ENCODE measurements at places on chromosomes 4 and X.

DNA sequence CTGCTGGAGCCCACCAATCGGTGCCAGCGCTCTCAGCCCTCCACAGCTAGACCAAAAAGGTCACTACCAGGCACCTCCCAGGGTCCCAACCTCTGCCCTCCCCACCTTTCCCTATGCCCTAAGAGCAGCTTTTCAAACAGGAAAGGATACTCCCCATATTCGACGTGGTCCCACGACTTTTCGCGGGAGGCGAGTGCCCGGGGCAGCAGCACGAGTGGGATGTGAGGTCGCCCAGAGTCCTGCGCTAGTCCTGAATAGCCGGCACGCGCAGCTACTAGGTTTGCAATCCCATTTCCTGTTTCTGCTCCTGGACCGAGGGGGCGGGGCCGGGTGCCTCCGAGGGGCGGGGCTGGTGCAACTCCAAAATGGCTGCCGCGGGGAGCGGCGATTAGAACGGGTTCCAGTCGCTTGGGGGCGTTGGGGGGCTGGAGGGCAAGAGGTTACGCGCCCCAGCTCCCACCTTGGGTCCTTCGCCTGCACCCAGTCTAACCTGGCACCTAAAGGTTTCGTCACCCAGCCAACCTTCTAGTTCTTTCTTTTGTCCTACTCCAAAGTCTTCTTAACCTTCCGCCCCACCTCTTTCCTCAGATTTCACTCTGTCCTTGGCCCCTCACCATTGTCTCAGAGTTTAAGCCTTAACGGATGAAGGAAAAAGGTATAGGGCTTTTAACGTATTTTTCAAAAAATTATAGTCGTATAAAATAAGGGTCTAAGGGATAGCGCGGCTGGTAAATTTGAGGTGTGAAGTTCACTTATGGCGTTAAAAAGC, 85.0 kb upstream of the TENT5D start:
- no peak for DNase-seq

DNA sequence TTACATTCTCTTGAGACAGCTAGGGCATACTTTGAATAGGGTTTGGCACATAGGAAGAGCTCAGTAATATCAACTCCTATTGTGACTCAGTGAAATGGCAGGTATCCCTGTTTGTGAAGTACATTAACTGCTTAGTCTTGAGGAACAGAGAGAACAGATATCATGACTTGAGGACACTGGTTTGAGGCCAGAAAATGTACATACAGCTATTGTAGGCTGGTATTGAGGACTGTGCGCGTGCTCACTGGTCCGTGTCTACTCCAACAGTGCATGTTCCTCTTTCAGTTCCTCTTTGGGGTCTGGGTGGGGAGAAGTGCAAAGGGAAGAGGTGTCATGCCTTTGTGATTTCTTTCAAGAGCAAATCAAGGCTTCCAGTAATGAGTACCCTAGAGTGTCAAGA, 34.6 kb upstream of the TBC1D9 start:
- no peak for DNase-seq

DNA sequence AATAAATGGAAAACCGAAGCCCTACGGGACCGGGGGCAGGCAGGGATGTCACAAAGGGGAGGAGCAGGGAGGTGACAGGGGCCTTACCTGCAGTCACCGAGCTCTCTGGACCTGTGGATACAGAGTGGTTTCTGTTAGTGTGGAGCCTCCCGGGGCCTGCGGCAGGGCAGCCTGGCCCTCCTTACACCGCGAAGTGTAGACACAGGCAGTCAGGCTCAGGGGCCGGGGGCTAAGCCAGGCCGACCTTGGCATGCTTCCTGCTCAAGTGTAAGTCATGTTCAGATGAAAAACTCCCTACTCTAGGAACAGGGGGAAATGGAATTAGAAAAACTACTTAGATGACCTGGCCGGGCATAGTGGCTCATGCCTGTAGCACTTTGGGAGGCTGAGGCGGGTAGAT, 4.3 kb downstream of the FAM3A start:
- no peak for DNase-seq

- no peak for DNase-seq
These were observed 21.4 kb downstream of the GRSF1 start for GRCh38 chr4:70818173-70818855.

DNA sequence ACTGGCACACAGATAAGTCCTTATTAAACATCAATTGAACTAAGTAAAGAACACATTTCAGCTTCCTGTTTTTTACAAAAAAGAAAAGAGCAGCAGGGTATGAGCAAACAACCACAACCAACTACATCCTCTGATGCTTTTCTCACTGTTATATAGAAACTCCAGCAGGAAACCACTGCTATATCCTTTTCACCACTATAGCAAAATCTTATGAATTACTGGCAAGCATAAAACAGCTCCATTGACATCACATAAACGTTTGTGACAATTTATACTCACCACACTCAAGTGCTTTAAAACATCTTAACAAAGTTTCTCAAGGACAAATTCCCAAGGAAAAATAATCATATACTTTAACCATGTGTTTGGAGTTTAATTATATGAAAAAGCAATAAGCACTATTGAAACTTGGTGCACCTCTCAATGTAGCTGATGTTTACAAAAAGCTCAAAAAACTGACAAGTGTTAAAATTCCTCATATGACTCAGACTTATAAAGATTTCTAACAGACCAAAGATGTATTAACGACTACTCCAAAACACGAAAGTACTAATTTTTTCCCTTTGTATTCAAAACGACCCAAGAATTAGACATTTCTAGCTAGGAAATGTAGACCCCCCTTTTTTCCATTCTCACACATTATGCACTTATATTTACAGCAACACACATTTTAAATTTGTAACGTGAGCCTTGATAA, 12.9 kb downstream of the GPRIN3 start:
- DNase-seq, result no peak

- no peak for DNase-seq
These were observed 41.0 kb downstream of the RAI2 start for GRCh38 chrX:17820100-17820499.

- DNase-seq, result no peak
These were observed 241.4 kb upstream of the EPHA5 start for GRCh38 chr4:65911720-65912119.

GRCh38 chr4:74033739-74034138, 4.8 kb downstream of the CXCL3 start:
- DNase-seq, result no peak

- DNase-seq, result no peak
These were observed 422.3 kb downstream of the MAPK10 start for GRCh38 chr4:85937507-85937906.

DNA sequence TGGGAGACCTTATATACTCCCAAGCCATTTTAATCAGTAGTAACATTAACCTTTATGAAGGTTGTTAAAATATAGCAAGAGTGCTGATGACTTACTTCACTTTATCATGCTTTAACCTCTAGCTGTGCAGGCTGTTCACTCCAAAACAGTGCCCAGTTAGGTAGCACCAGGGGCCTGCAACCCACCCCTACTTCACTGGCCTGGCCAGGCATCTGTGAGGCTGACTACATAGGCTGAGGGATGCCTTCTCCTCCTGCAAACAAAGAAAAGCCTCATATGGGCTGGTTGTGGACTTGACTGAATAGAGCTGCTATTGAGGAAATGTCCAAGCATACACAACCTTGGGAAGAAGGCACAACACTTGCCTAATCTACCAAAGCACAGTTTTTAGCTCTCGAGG, 172.8 kb downstream of the SHROOM3 start:
- DNase-seq, result no peak

GRCh38 chr4:143411527-143412419, 75.1 kb downstream of the GAB1 start:
- no peak for DNase-seq

- DNase-seq, result no peak
These were observed 47.7 kb upstream of the SYTL5 start for GRCh38 chrX:37958525-37959211.

GRCh38 chr4:1099684-1100335, 13.6 kb downstream of the RNF212 start:
- DNase-seq, result no peak

DNA sequence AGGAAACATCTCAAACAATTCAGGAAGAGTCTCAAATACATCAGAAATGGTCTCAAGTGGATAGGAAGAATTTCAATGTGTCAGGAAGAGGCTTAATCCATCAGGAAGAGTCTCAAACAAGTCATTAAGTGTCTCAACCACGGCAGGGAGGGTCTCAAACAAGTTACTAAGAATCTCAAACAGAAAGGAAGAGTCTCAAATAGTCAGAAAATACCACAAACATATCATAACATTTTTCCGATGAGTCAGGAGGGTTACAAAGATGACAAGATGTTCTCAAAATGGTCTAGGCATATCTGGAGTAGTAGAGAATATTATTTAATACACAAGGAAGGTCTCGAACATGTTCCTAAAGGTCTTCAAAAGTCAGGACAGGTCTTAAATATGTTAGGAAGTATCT, 109.3 kb upstream of the USP9X start:
- DNase-seq, result no peak

DNA sequence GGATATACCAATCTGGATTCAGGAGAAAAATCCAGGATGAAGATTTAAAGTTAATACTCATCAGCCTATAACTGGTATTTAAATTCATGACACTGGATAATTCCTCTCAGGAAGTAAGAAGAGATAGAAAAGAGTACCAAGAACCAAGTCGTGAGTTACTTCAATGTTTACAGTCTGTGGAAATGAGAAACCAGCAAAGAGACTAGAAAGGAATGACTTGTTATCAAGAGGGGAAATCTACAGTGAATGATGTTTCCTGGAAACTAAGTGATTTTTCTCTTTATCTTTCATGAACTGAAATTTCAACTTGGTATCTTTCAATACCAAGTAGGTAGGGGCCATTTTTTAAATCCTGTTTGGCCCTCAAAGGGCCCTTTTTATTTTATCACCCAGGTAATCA, 217.9 kb upstream of the AFF2 start:
- no peak for DNase-seq

DNA sequence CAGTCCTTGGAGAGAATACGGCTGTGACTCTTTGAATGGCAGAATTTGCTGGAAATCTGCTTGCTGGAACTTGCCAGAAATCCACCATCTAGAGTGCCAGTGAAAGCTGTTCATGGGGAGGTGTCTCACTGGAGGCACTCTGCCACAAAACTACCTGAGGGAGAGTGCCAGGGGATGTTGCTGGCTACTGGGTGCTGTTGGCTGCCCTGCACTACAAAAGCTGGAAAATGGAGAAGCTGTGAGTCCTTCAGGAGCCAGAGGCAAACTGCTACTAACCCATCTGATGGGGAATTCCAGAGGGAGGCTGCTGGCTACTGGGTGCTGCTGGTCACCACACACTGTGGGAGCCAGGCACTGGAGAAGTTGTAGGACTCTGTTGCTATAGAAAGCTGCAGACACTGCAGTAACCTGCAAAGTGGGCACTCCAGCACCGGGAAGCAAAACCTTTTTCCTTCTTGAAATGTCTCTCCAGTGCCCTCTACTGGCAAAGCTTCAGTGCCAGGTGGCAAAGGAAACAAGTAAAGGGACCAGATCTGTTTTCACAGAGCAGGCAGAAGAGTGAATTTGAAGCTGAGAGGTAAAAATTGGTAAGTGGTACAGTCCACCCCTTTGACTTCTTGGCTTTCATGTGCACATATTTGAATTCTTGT, 47.8 kb upstream of the HSD17B10 start:
- DNase-seq, result peak; percentile 25

GRCh38 chr4:73224886-73225285, 33.7 kb downstream of the ANKRD17 start:
- DNase-seq, result no peak

- no peak for DNase-seq
These were observed 121.5 kb downstream of the RAPGEF2 start for GRCh38 chr4:159224408-159224807.

DNA sequence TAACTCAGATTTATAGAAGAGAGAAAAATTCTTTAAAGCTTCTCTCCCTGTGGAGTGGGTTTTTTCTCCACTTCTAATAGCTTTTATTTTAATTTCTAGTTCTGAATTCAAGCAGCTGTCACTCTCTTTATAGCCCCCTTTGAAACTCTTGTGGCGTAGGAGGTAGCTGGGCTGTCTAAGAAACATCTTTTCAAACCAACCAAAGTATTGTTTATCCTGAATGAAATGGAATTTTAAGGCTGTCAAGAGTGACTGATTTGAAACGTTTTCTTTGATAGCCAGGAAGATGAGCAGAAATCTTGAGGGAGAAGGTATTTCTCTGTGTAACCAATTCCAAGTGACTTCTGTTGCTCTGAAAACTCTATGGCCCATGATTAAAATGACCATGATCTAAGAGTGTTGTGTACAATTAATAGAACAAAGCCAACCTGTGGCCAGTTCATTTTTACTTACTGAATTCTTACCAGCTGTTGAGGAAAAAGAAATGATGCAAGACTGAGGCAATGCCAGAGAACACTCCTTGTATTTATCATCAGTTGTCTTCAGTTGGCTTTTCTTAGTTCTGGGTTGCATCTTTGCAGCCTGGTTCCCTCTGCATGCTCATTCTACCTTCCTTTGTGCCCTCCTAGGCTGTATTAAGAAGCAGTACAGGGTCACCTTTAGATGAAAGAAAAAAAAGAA, 298.4 kb downstream of the ARHGAP10 start:
- DNase-seq, result peak; percentile 65

GRCh38 chrX:118337687-118338086, 8.2 kb upstream of the WDR44 start:
- DNase-seq, result no peak

- no peak for DNase-seq
These were observed 380.2 kb upstream of the NDST3 start for GRCh38 chr4:117654079-117654478.

DNA sequence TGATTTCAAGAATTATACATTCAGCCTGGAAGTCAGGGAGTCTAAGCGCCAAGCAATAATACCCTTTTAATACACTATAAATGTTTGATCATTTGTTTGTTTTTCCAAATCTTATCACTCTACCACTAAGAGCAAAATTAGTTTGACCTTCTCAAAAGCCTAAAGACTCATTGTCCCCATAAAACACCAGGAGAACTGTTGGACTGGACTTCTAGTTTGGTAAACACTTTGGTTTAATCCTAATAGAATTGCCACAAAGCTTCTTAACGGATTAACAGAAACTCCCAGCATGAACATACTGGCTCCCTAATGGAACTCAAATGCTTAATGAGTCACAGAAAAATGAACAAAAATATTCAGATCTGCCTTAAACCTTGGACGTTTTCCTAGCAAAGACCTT, 34.9 kb downstream of the SYTL5 start:
- DNase-seq, result no peak

- DNase-seq, result no peak
These were observed 12.8 kb downstream of the FRYL start for GRCh38 chr4:48767055-48767929.

GRCh38 chr4:74402692-74403456, 37.9 kb downstream of the EREG start:
- DNase-seq, result no peak

GRCh38 chr4:8209181-8209874, 10.2 kb downstream of the SH3TC1 start:
- DNase-seq, result no peak

DNA sequence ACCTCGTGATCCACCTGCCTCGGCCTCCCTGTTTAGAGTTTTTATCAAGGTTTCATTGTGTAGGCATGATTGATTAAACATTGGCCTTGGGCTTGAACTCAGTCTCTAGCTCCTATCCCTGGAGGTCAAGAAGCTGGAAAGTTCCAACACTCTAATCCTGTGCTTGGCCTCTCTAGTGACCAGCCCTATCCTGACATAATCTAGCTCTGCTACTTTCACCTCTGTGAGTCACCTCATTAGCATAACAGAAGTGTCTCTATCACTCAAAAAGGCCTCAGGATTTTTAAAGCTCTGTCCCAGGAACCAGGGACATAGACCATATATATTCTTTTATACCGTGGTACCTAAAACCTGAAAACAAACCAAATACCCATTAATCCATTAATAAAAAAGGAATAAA, 377.5 kb downstream of the CENPC start:
- DNase-seq, result no peak
